ENCODE measurements at places on chromosomes 16 and 17. TPM values are rescaled to one million over a fixed set of nuclear protein-coding genes. Genes with fewer than 3 reads are reported as not detected.

The PSMC3IP gene
- 2.3 TPM for total RNA-seq

- no peak overlapping the region for H3K27ac ChIP-seq
- H3K4me3 ChIP-seq = no peak overlapping the region
- DNase-seq = peak; percentile 40
- H3K4me1 ChIP-seq = peaks cover 4% of the 10 kb centered on the region
Observed at GRCh38 chr17:82528484-82529265, 9.1 kb downstream of the FOXK2 start.

DNA sequence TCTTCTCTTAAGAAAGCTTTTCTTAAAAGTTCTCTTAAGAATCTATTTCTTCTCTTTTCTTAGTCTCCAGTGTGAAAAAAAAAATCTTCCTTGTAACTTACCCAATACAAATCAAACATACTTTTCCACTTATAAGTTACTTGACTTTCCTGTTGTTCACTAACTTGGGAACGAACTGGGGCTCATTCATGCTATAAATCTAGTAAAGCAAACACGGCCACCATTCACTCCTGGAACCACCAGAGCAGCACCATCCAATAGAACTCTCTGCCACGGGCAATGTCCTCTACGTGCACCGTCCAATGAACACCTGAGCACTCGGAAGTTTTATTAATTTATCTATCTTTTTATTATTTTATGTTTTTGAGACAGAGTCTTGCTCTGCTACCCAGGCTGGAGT, 20.8 kb downstream of the SRP68 start:
- no peak for DNase-seq
- H3K27me3 ChIP-seq = no peaks in the 10 kb centered on the region
- no peak overlapping the region for H3K27ac ChIP-seq
- no peak overlapping the region for H3K4me3 ChIP-seq
- H3K36me3 ChIP-seq = peaks cover 6% of the 10 kb centered on the region

The MSL1 gene
- total RNA-seq = 52.4 TPM

DNA sequence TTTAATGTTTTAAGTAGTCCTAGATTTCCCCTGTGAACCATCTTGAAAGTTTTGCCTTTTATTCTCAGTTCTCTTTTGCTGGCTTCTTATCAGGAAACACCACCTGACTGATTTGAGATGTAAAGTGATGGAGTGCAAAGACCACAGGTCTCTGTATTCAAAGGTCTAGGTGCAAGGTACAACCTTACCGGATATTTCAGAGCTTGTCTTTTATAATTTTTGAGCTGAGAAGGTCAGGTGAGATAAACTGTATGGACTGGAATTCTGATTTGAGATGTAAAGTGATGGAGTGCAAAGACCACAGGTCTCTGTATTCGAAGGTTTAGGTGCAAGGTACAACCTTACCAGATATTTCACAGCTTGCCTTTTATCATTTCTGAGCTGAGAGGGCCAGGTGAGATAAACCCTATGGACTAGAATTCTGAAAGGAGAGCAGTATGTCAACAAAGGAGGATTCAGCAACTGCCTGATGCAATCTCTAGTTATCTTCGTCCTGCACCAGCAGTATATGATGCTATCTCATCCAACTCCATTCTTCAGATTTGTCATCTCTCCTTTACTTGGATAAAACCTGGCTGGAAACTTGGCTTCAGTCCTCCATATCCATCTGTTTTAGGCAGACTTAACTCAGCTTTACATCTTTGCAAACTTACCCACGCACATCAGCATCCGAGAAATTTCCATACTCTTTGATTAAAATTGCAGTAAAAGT, 64.3 kb downstream of the CENPV start:
- DNase-seq = no peak
- no peaks in the 10 kb centered on the region for H3K27me3 ChIP-seq
- H3K4me3 ChIP-seq = no peak overlapping the region
- no peak overlapping the region for H3K27ac ChIP-seq
- H3K36me3 ChIP-seq = no peaks in the 10 kb centered on the region
- peaks cover 23% of the 10 kb centered on the region for H3K4me1 ChIP-seq

- no peaks in the 10 kb centered on the region for H3K27me3 ChIP-seq
- no peak overlapping the region for H3K4me3 ChIP-seq
- H3K36me3 ChIP-seq = peaks cover 2% of the 10 kb centered on the region
- no peak for DNase-seq
- no peaks in the 10 kb centered on the region for H3K4me1 ChIP-seq
Observed at GRCh38 chr17:17090642-17091103, 48.4 kb downstream of the MPRIP start.

The PRSS33 gene
- total RNA-seq = not detected

The RTN4RL1 gene
- 0.51 TPM for total RNA-seq

The SDK2 gene
- under 0.01 TPM for total RNA-seq

- peak; percentile 77 for DNase-seq
- H3K4me1 ChIP-seq = no peaks in the 10 kb centered on the region
- H3K4me3 ChIP-seq = no peak overlapping the region
- H3K36me3 ChIP-seq = no peaks in the 10 kb centered on the region
Observed at GRCh38 chr16:10617662-10618420, 37.4 kb upstream of the EMP2 start.

DNA sequence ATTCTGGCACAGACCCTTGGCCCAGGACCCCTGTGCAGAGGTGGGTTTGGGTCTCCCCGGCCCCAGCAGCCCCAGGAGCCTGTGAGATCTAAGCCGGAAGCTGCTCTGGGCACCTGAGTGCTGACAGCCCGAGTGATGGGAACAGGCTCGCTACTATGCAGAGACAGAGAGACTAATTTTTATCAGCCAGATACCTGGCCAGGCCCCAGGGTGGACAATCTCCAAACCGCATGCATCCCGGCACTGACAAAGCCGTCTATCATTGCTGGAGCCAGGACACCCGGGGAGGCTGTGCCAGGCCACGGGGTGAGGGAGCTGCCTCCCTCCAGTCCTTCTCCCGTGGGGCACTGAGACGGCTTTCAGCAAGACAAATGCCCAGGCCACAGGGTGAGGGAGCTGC, 25.0 kb downstream of the CBFA2T3 start:
- H3K36me3 ChIP-seq = no peaks in the 10 kb centered on the region
- H3K4me1 ChIP-seq = no peaks in the 10 kb centered on the region
- H3K4me3 ChIP-seq = no peak overlapping the region
- peak; percentile 2 for DNase-seq
- peaks cover under 1% of the 10 kb centered on the region for H3K27me3 ChIP-seq
- no peak overlapping the region for H3K27ac ChIP-seq

The MYH11 gene
- total RNA-seq = 28.8 TPM

The PRAC2 gene
- not detected for total RNA-seq

- H3K27ac ChIP-seq = no peak overlapping the region
- H3K36me3 ChIP-seq = peaks cover 10% of the 10 kb centered on the region
- H3K4me1 ChIP-seq = no peaks in the 10 kb centered on the region
- H3K27me3 ChIP-seq = no peaks in the 10 kb centered on the region
- no peak for DNase-seq
Observed at GRCh38 chr16:64950731-64951130, 171.1 kb downstream of the CDH11 start.

The TBX21 gene
- total RNA-seq = not detected

GRCh38 chr17:559551-560431, 154.8 kb downstream of the VPS53 start:
- H3K27ac ChIP-seq = peak overlapping the region; percentile 30
- H3K27me3 ChIP-seq = no peaks in the 10 kb centered on the region
- H3K4me3 ChIP-seq = no peak overlapping the region
- peaks cover 6% of the 10 kb centered on the region for H3K36me3 ChIP-seq

The NHLRC4 gene
- total RNA-seq = 2.1 TPM

The FBXO39 gene
- total RNA-seq = 0.66 TPM

DNA sequence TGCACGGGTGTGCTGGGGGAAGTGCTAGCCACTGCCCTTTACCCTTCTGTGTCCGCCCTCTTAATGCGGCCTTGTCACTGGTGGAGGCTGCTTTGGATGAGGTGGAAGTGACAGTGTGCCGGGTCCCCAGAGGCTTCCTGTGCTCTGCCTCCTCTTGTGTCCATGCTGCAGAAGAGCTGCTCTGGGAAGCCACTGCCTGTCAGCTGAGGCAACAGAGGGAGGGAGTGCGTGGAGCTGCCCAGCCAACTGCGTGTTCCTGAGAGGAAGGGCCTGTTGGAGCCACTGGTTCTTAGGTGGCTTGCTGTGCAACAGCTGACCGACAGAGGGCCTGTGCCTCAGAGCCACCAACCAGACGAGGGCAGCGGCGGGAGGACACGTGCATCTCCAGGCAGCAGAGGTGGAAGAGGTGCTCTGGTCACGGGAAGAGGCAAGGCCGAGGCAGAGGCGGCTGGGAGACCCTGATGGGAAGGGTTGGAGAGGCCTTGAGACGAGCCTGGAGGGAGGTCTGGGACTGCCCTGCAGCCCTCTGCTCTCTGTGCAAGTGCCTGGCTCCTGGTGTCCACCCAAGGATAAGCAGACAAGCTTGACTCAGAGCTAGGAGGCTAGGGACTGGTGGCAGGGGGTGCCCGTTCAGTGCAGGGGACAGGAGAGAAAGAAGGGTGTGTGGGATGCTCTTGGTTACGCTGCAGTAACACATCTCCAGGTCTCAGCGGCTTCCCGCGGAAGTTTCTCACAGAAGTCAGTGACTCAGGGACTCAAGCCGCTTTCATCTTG, 25.4 kb downstream of the B9D1 start:
- H3K4me3 ChIP-seq = no peak overlapping the region
- no peak overlapping the region for H3K27ac ChIP-seq
- H3K36me3 ChIP-seq = peaks cover 11% of the 10 kb centered on the region
- no peaks in the 10 kb centered on the region for H3K27me3 ChIP-seq
- peaks cover 15% of the 10 kb centered on the region for H3K4me1 ChIP-seq

The KIF2B gene
- total RNA-seq = not detected

The CLEC18A gene
- total RNA-seq = 0.33 TPM

- no peak overlapping the region for H3K27ac ChIP-seq
- no peak overlapping the region for H3K4me3 ChIP-seq
- peaks cover 5% of the 10 kb centered on the region for H3K27me3 ChIP-seq
- no peaks in the 10 kb centered on the region for H3K36me3 ChIP-seq
Observed at GRCh38 chr17:50893183-50893993, 27.2 kb upstream of the TOB1 start.

DNA sequence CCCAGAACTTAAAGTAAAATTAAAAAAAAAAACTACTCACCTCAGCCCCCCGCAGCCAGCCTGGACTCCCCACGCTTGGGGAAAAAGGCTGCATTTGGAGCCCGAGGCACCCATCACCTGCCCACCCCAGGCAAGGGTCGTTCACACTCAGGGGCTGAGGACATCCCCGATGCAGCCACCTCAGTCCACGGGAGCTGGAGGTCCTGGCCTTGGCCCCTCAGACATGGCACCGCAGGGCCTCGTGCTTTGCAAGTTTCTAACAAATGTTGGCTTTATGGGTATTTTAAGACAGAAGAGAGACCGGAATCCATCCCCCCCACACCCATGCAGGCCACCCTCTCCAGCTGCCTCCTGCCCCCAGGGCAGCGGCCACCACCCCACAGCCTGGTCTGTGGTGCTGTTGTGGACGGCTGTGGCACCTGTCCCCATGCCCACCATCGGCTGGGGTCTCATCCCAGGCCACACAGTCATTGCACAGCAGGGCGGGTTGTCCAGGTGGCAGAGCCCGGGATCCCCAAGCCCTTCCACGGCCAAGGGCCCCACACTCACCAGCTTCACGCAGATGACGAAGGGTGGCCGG, 116.4 kb upstream of the ZNF750 start:
- no peaks in the 10 kb centered on the region for H3K27me3 ChIP-seq
- H3K4me3 ChIP-seq = no peak overlapping the region
- H3K27ac ChIP-seq = no peak overlapping the region
- no peak for DNase-seq

DNA sequence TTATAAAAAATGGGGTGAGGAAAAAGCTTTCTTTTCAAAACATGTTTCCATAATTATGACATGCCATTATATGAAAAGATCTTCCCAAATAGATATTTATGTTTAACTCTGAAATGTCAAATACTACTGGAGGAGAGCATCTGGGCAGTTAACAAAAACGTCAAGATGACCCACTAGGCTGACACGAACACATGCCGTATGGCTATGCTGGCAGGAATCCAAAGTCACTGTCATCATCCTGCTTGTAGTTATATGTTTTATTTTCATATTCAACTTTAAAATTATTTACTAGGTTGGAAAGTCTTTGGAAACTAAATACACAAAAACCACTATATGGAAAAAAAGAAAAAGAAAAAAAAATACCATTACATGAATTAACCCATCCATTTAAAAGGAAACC, 27.3 kb downstream of the ANKFY1 start:
- no peak overlapping the region for H3K4me3 ChIP-seq
- H3K27me3 ChIP-seq = no peaks in the 10 kb centered on the region
- DNase-seq = peak; percentile 58
- peaks cover 6% of the 10 kb centered on the region for H3K36me3 ChIP-seq

The AXIN2 gene
- 1.8 TPM for total RNA-seq

The MRPL10 gene
- 31.0 TPM for total RNA-seq

- H3K4me3 ChIP-seq = no peak overlapping the region
- no peaks in the 10 kb centered on the region for H3K36me3 ChIP-seq
- no peaks in the 10 kb centered on the region for H3K27me3 ChIP-seq
- H3K4me1 ChIP-seq = peaks cover 4% of the 10 kb centered on the region
- no peak overlapping the region for H3K27ac ChIP-seq
Observed at GRCh38 chr16:10938321-10938720, 3.9 kb downstream of the DEXI start.

DNA sequence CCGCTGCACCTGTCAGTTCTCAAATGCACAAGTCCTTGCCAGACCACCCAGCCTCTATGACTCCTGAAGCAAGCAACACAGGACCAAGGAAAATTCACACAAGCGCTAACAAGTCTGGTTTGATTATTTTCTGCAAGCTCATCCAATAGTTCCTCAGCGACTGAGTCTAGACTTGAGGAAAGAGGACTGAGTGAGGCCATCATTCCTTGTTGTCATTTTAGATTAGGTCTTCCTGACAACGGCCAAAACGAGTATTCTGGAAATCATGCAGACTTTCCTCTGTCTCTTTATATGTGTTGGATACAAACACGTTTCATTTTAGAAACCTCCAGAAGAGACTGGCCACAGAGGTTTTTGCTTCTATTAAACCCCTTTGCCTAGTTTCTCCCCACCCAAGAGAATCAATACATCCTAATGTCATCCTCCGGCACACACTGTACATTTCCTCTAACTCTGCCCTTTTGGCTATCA, 561 bp downstream of the CCDC47 start:
- DNase-seq = peak; percentile 25
- peaks cover 2% of the 10 kb centered on the region for H3K36me3 ChIP-seq
- H3K27ac ChIP-seq = peak overlapping the region; percentile 100
- H3K4me1 ChIP-seq = no peaks in the 10 kb centered on the region
- peak overlapping the region; percentile 100 for H3K4me3 ChIP-seq

GRCh38 chr17:56592487-56593085, 913 bp upstream of the NOG start:
- H3K4me3 ChIP-seq = peak overlapping the region; percentile 55
- H3K27me3 ChIP-seq = peaks cover 7% of the 10 kb centered on the region
- H3K4me1 ChIP-seq = peaks cover 3% of the 10 kb centered on the region
- DNase-seq = peak; percentile 55
- no peaks in the 10 kb centered on the region for H3K36me3 ChIP-seq
- H3K27ac ChIP-seq = no peak overlapping the region

The KRTAP4-6 gene
- total RNA-seq = not detected

- H3K4me3 ChIP-seq = no peak overlapping the region
- no peaks in the 10 kb centered on the region for H3K27me3 ChIP-seq
- peaks cover 2% of the 10 kb centered on the region for H3K4me1 ChIP-seq
- no peak overlapping the region for H3K27ac ChIP-seq
Observed at GRCh38 chr17:19948116-19948943, 29.3 kb downstream of the AKAP10 start.

Data from fibroblast of lung (primary cell).